ENCODE measurements at places on chromosomes 3 and 15. TPM values are rescaled to one million over a fixed set of nuclear protein-coding genes. Genes with fewer than 3 reads are reported as not detected.

- DNase-seq = no peak
These were observed 120.1 kb downstream of the RPL22L1 start for GRCh38 chr3:170749765-170750477.

GRCh38 chr3:127135241-127136023, 57.5 kb upstream of the PRR23E start:
- DNase-seq = no peak

DNA sequence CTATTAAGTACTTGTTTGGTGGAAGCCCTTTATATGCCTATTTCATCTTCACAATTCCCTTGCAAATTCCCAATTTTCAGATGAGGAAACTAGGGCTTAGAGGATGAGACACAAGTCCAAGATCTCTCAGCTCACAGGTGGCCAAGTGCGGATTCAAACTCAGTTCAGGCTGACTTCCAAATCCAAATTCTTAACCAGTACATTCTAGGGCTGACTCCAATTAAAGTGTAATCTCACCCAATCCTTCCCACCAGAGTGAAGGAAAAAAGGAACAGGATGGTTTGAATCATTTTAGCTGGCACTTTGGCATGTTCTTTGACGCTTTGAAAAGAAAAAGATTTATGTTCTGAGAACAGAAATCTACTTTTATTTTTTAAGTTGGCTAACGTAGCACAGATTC, 12.7 kb downstream of the ARHGEF3 start:
- DNase-seq = no peak

DNA sequence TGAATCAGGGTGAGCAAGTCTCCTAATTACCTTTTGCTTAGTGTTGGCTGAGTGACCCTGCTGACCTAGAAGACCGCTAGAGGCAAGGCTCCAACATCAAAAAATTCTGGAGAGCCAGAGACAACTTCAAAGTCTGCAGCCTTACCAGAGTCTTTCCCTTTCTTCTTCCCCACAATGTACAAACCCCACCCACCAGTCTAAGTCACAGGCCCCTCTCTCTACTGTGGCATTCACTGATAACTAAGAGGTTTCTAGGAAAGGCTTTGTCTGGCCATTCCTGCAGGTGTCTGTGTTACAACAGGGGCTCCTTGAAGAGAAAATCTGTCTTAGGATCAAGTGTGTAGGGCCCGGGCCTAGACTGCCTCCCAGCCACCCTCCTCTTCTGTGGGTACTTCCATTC, 525 bp downstream of the MYH15 start:
- DNase-seq = no peak

GRCh38 chr3:36542186-36542585, 161.9 kb downstream of the STAC start:
- DNase-seq = no peak

DNA sequence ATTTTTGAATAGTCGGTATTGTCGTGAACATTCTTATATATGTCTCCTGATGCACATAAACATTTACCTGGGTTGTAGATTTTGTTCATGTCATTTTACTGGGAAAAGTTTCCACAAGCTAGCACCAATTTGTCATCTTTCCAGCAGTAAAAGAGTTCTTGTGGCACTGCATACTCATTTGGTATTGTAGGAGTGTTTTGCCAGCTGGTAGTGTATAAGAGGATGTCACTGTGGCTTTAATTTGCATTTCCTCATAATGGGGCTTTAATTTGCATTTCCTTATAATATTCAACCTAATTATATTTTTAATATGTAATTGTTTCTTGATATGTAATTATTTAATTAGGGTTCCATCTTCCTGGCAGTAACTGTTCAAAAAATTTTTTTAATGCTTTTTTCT, 21.2 kb upstream of the TNFSF10 start:
- DNase-seq = no peak

GRCh38 chr3:73327052-73327451, 265.6 kb downstream of the EBLN2 start:
- DNase-seq = no peak

DNA sequence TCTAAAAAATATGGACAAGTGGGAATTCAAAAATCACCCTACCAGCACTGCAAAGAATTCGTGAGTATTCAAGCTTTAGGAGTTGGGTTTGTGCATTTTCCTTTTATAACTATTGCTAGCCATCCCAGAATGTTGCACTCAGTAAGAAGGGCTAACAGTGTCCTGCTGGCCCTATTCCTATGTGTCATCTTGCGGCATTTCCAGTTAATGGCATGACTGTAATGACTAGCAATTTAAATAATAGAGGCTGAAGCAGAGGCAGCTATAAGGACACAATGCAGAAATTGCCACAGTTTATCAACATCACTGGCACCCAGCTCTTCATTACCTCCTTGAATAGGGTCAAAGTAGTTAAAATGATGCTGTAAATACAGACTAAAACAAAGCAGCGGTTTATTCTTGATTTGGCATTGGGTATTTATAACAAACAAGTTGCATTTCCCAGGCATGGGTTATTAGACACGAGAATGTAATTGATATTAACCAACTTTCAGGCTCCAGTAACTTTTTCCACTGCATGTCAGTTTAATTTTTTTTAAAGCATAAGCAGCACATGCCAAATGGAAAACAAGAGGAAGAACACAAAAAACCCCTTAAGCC, 177.6 kb downstream of the FHIT start:
- DNase-seq = no peak

DNA sequence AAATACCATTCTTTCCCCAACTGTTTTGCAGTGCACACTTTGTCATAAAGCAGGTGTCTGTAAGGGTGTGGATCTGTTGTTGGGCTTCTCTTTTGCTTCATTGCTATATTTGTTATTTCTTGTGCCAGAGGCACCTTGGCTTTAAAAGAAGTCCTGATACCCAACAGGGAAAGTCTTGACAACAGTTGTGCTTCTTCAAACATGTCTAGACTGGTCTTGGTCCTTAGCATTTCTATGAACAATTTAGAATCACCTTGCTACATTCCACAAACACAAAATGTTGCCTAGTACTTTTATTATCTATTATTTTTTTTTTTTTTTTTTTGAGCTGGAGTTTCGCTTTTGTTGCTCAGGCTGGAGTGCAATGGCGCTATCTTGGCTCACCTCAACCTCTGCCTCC, 233.7 kb downstream of the SLCO3A1 start:
- no peak for DNase-seq

DNA sequence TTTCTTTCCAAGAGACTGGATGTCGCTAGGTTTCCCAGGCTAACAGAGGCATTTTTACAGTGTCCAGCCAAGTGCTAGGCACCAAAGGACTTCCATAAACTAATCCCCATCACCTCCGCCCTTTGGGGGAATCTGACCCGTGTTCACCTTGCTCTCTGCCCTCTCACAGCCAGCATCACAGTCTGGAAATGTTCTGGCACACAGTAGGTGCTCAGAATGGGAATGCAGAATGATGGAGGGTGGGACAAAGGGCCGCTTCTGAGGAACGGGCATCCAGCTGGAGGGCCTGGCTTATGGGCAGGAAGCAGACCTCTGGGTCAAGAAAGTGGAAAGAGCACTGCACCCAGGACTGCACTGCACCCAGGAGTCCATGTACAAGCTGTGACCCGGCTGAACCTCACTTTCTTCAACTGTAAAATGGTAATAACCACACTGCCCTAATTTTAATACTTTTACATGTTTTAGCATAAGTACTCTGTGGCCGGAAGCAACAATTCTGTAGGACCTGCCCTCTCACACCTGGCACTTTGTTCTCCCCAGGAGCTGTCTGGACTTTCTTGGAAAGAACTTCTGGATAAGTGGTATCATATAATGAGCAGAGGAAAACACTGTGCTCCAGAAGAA, 901 bp upstream of the NMB start:
- DNase-seq = no peak

DNA sequence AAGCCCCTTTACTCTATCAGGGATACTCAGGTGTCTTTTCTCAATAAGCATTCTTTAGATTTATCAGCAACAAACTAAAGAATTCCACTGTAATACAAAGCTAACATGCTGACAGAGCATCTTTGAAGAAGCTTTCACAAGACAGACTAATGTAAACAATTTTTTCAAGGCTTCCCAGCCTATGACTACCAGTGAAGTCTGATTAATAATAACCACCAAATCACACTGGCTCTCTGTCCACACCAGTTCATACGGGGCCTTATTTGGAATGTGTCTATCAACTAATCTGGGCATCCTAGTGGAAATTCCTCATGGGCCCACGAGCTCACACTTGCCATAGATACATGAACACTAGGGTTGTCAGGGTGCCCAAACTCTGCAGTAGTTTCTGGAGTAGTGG, 84.5 kb downstream of the EFL1 start:
- DNase-seq = no peak

GRCh38 chr3:8451696-8452095, 49.9 kb upstream of the LMCD1 start:
- no peak for DNase-seq

GRCh38 chr3:8938021-8938420, 25.3 kb downstream of the RAD18 start:
- DNase-seq = no peak

- no peak for DNase-seq
These were observed 614.8 kb downstream of the ZIC1 start for GRCh38 chr3:148023994-148024393.

GRCh38 chr15:72387741-72388140, 10.4 kb upstream of the TMEM202 start:
- DNase-seq = no peak

GRCh38 chr3:113736548-113737089, 9.4 kb downstream of the NAA50 start:
- no peak for DNase-seq

DNA sequence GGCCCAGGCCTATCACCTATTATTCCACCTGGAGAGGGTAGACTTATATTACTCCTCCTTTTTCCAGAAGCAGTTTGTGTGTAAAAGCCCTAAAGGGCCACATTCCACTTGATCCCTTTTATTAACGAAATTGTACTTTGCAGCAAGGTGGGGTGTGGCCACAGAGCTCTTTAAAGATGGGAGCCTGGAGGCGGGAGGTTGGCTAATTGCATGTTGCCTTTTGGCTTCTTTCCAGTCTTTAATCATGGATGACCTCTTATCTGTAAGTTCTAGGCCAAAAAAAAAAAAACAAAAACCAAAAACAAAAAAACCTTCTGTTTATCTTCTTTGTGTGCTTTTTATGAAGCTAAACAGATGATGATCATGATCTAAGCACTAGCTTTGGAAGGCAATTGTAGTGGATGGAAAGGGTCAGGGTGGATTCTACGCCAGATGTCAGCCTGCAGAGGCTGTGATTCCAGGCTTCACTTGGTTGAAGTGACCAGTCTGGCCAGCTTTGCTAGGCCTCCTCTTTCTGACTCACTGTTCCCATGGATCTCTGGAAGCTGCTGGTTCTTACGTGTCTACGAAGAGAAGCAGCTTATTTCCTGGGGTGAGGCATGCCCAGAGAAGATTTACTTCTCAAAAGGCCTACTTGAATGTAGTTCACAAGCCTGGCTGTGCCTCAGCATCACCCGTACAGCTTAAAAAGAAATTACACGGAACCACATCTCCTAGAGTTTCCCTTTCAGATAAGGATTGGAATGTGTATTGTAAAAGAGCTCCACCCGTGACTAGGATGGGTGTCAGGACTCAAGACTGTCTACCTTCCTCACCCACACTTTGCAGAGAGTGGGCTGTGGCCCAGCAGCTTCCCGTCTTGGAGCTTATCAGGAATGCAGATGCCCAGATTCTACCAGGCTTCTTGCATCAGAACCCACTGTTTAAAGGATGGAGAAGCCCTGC, 330.9 kb upstream of the C2CD4B start:
- DNase-seq = peak; percentile 32

GRCh38 chr3:138933068-138933668, 13.8 kb downstream of the FOXL2 start:
- DNase-seq = no peak

- no peak for DNase-seq
These were observed 39.9 kb downstream of the KLF15 start for GRCh38 chr3:126317029-126317996.

DNA sequence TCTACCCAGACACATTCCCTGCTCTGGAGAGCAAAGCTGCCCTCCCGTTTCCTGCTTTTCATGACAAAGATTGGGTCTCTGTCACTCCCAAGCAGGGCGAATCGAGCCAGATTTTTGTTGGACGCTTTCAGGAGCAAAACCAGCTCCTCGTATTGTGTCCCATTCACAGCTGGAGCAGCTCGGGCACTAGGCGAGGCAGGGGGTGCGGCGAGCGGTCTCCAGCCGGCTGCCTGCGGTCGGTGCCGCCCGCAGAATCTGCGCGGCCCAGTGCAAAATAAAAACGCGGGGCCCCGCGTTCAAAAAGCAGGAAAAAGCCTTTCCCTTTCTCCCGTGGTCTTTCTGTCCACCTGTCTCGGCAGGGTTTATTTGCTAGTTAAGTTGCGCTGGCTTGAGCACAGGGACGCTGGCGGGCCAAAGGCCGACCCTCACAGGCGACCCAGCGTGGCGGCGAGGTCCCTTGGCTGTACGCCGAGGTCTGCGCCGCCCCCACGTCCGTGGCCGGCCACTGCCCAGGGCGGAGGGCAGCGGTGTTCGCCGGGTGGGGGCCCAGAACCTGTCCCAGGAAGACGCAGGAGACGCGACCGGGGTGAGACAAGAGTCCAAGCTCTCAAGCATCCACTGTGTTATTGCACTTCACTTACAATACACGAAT, 71.2 kb downstream of the CYP19A1 start:
- DNase-seq = no peak

The PPP2R3A gene
- 12.3 TPM for total RNA-seq

The EPHA3 gene
- 8.7 TPM for total RNA-seq

The CYP1A2 gene
- total RNA-seq = not detected

The ZNF860 gene
- 1.8 TPM for total RNA-seq

The TMC3 gene
- not detected for total RNA-seq

The ASB14 gene
- not detected for total RNA-seq

The SCAMP2 gene
- total RNA-seq = 66.6 TPM

The MUC20 gene
- total RNA-seq = 33.1 TPM

The TEX55 gene
- total RNA-seq = not detected

The IMPG2 gene
- under 0.01 TPM for total RNA-seq

The ARHGEF3 gene
- 21.9 TPM for total RNA-seq

The ITIH3 gene
- total RNA-seq = 29.6 TPM

The ZNF80 gene
- total RNA-seq = not detected

The ZNF385D gene
- total RNA-seq = 2.7 TPM

The ANKUB1 gene
- 0.60 TPM for total RNA-seq
